ENCODE measurements at places on chromosomes 5 and 9. TPM values are rescaled to one million over a fixed set of nuclear protein-coding genes. Genes with fewer than 3 reads are reported as not detected.

Gene GABRA1
- total RNA-seq: 29.8 TPM

Gene F2RL2
- total RNA-seq: under 0.01 TPM

Gene PCDHB4
- total RNA-seq: 4.5 TPM

Gene BBLN
- 55.4 TPM for total RNA-seq

Gene LPAR1
- total RNA-seq: 24.5 TPM

Gene CCDC192
- total RNA-seq: not detected

Gene CNTNAP3
- total RNA-seq: 29.3 TPM

Gene PCDHGA12
- 3.7 TPM for total RNA-seq

Gene CAVIN4
- 14.7 TPM for total RNA-seq

Gene CD14
- 11.4 TPM for total RNA-seq

Gene RLN2
- total RNA-seq: not detected

Gene FCN2
- total RNA-seq: not detected

Gene TTC39B
- 4.9 TPM for total RNA-seq

Gene SNCAIP
- total RNA-seq: 37.9 TPM

Gene ENTREP1
- 0.82 TPM for total RNA-seq

Gene CLPTM1L
- total RNA-seq: 104 TPM

Gene FOXI1
- not detected for total RNA-seq

Gene PPIC
- 2.9 TPM for total RNA-seq

Gene SLC4A9
- under 0.01 TPM for total RNA-seq

Gene IFNA4
- total RNA-seq: not detected

Gene TLN1
- total RNA-seq: 16.3 TPM

Gene PCDHB9
- total RNA-seq: 4.9 TPM

Gene KCNIP1
- total RNA-seq: 15.5 TPM

Gene SPAAR
- total RNA-seq: 0.41 TPM

Gene PDLIM4
- total RNA-seq: 2.0 TPM

Gene GNA14
- 1.6 TPM for total RNA-seq

Gene LVRN
- 1.6 TPM for total RNA-seq

Gene MRPL36
- total RNA-seq: 20.0 TPM

Gene SLC46A2
- total RNA-seq: not detected
